ENCODE measurements at places on chromosomes 7 and 10.

GRCh38 chr10:46305986-46306385 is 19.2 kb downstream of the ANTXRL start:
- DNase-seq: no peak

DNA sequence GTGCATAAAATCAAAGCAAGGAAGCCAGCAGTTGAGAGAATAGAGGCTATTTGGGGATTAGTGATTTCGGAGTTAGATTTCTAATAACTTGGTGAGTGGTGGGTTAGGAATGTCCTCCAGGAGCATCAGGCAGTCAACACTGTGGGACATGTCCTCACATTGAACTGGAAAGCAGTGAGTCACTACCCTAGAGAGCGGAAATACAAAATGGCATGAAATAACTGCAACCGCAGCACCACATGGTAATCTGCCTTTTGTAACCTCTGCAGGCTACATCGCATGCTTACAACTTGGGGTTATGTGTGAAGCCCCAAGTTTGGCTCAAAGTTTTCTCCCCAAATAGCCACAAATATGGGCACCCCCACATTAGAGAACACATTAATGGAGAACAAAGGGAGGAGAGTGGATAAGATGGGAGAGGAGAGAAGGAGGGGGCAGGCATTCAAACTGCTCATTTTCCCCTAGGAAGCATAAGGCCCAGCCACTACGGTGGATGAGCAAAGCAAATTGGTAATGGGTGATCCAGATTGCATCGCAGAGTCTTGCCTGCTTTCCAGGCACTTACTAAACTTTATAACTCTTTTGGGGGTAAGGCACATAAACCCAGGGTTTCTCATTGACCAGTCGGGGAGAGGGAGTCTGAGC is 22.0 kb upstream of the SLF2 start:
- no peak for DNase-seq

- no peak for DNase-seq
Observed at GRCh38 chr7:7651479-7651878, 10.9 kb downstream of the UMAD1 start.

DNA sequence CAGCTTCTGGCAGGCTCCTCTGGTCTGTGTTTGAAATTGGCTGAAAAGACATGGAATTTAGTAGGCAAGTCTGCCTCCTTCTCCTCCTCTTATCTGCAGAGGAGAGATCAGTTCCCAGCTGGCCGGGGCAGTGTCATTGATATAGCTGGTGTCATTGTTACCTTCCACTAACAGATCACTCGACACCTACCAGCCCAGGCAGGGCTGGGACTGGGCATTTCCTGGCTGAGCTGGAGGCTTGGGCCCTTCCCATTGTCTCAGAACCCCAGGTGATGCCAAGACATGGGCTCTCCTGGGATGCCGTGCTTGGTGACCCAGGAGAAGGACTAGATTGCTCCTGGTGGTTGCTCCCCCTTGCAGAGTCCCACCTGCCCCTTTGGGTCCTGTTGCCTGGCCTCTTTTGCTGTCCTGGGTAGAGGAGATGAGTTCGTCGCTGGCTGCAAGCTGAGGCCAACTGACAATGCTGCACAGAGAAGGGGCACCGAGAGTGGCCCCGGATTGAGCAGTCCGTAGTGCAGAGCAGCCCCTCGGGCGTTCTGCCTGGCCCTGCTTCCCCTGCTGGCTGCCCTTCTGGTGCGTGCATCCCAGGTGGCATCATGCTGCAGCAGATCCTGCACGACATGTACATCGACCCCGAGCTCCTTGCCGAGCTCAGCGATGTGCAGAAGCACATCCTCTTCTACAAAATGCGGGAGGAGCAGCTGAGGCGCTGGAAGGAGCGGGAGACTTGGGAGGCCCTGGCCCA is at the start of gene SH2D4B:
TSS of gene SH2D4B (plus strand) at position 167 of the 745 bp plus-strand sequence. CDS start at position 597, 430 bp downstream.
- DNase-seq: no peak

GRCh38 chr7:36295090-36295489 is 94.6 kb upstream of the ANLN start:
- no peak for DNase-seq

GRCh38 chr7:45923290-45923689 is 2.2 kb upstream of the IGFBP3 start:
- DNase-seq: peak; percentile 58

GRCh38 chr10:642186-642890 is 47.1 kb downstream of the DIP2C start:
- no peak for DNase-seq

GRCh38 chr10:103967448-103968071 is 620 bp downstream of the SLK start:
- peak; percentile 17 for DNase-seq
